ENCODE measurements at places on chromosomes 16 and 17.
A peak's percentile ranks its signal among the peaks of the same experiment; 100 is the strongest.

DNA sequence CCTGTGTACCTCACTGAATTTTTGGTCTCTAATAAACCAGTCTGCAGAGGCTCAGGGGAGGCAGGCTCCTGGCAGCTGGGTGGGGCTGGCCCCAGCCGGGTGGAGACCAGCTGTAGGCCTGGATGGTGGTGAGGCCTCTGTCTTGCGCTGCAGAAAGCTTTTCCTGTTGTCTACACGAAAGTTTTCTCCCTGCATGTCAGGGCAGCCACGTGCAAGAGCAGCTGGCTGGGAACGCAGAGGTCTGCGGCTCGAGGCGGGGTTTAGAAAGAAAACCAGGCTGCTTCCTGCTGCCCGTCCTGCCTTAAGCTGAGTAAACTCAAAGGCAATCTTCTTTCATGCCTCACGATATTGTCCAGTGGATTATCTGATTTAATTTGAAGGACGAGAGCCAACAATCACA, 2.4 kb downstream of the SERPINF1 start:
- peak; percentile 90 for DNase-seq

GRCh38 chr17:12955521-12955920, 62.3 kb downstream of the ELAC2 start:
- no peak for DNase-seq

DNA sequence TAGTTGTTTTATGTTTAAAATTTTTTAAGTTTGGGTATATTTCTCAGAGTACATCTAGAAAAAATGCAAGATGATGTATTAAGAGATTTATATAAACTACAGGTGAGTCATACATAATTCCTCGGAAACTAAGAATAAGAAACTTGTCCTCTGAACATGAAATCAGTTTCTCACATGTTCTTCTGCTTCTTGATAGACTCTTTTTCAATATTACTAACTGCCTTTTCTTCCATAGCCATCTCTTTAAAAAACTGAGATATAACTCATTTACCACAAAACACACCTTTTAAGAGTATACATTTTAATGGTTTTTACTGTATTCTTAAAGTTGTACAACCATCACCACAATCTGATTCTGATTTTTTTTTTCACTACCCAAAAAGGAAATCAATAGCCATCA, 238.4 kb upstream of the AXIN2 start:
- DNase-seq, result no peak

- DNase-seq, result no peak
Observed at GRCh38 chr16:15635926-15636325, 7.0 kb downstream of the MARF1 start.

- no peak for DNase-seq
Observed at GRCh38 chr17:79183293-79184158, 108.9 kb downstream of the ENGASE start.

GRCh38 chr17:80891397-80892018, 100.1 kb upstream of the CHMP6 start:
- peak; percentile 82 for DNase-seq

DNA sequence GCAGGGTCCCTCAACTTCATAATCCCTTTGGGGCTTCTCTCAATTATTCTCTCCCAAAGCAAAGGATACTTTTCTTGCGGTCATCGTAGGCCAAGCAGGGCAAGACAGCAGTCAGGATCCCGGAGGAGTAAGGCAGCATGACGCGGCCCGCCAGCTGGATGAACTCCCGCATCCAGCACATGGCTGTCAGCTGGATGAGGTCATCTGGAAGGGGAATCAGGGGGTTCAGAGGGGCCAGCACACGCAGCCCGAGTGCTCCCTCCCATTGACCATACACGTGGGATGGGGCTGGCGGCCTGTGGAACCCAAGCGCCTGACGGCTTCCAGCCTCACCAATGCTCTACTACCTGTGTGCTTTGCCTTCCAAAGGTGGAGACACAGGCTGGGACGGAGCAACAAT, 19.2 kb downstream of the VAC14 start:
- DNase-seq, result no peak

GRCh38 chr17:35791681-35792350, 3.6 kb downstream of the MMP28 start:
- no peak for DNase-seq

DNA sequence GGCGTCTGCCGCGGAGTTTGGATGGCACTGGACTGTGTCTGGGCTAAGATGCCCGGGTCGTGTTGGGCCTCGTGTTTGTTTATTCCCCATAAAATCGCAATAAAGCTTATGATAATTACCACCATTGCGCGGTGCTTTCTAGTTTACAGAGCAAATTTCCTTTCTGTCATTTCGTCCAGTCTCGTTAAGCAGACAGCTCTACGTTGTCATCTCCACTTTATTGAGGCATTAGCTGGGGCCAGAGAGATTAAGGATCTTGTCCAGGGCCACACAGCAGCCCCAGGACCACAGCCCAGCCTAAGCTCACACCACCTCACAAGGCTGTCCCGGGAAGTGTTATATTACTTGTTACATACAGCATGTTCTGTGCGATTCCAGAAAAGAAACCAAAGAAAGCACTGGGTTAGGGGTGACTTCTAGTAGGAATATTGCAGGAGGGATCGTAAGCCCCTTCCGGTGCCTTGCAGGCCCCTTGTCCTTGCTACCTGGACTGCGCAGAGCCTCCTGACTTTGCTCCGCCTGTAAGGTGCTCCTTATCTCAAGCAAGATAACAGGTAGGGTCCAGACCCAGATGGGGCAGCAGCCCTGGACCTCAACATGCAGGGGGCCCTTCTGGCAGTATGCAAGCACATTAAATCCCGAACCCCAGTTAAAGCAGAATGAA, 6.3 kb downstream of the NOS2 start:
- peak; percentile 35 for DNase-seq

DNA sequence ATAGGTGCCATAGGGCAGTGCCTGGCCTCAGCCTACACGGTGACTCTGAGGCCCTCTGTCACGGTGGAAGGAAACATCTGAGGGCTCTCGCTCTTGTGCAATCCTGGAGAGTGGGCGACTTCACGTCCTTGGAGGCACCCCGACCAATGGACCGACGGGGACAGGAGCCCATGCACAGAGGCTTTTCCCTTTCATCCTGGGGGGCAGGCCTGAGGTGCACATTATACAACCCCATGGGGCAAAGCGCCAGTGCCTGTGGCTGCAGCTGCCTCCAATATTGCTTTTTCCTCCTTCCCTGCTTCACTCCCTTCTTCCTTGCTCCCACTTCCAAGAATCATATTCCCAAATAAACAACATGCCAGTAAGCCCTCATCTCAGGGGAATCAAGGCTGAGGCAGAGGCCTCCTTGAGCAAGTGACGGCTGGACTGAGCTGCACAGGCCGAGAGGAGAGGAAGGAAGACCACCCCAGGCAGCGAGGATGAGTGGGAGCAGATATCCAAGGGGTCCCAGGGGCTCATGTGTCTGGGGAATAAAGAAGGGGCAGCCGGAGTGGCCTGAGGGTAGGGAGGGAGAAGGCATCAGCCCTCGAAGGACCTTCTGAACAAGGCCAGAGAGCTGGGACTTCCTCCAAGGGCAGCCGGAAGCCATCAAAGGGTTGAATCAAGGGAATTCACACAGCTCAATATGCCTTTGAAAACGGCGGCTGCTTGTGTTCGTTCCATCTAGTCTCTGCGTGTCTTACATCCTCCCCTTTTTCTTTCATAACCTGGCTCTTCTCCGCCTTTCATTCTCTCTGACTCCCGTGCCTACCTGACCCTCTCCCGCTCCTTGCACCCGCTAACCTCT, 42.6 kb upstream of the RPL38 start:
- DNase-seq, result no peak

DNA sequence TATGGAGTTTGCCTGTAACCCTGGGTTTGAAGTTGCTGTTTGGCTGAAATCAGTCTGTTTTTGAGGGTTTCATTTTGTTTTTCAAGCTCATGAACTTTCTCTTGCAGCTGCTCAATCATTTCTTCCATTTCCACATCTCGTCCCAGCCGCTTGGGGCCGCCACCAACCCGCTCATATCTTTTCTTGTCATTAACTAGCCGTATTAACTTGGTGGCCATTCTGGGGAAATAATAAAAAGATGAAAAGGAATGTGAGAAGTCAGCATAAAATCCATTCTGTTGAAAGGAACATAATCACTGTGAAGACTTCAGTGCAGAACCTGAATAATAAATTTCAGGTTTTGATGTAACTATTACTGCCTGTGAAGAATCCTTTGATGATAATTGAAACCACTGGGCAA, 11.5 kb downstream of the RPGRIP1L start:
- no peak for DNase-seq

DNA sequence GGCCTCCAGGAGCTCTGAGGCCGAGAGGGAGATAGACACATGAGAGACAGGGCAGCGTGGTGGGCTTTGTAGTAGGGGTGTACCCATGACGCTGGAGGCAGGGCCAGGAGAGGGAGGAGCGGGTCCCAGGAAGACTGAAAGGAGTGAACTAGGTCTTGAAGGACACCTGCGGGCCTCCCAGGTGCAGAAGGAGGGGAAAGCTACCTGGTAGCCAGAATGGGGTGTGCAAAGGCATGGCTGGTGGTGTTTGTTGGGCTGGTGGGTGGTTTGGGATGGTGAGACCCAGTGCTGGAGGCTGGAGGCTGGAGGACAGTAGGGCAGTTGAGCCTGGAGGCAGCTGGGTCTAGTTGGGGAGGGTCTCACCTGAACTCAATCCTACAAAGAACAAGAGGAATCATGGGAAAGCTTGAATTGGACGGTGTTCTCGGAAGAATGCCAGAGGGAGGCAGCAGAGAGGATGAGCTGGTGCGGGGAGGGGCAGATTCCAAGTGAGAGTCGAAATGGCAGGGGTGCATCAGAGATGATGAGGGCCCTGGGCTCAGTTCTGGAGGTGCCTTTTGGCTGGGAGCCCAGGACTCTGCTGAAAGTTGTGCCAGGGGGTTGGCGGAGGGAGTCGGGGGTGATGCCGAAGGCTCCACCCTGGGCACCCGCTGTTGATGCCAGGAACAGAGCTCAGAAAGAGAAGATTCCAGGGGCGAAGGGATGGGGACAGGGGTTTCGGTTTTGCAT, 21.2 kb downstream of the C1QTNF1 start:
- peak; percentile 57 for DNase-seq

- DNase-seq, result no peak
Observed at GRCh38 chr16:82713778-82714177, 87.0 kb downstream of the CDH13 start.

GRCh38 chr17:77961741-77962140, 3.2 kb downstream of the TNRC6C start:
- DNase-seq, result no peak

- no peak for DNase-seq
Observed at GRCh38 chr17:34713687-34714086, 134.3 kb downstream of the TMEM132E start.

DNA sequence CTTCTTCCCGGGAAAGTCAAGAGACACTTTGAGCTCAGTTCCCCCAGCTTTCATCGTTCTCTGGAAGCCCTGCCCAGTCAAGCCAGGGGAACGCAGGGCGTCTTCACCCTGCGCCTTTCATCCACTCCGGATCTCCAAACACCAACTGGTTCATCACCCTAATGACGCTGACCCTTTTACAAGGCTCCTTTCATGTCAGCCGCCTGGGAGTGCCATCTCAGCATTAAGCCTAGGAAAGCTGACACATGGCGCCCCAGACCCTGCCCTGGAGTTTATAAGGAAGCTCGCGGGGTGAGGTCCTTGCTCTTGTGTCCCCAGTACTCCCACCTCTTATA, 594 bp upstream of the DNAJC7 start:
- peak; percentile 72 for DNase-seq

DNA sequence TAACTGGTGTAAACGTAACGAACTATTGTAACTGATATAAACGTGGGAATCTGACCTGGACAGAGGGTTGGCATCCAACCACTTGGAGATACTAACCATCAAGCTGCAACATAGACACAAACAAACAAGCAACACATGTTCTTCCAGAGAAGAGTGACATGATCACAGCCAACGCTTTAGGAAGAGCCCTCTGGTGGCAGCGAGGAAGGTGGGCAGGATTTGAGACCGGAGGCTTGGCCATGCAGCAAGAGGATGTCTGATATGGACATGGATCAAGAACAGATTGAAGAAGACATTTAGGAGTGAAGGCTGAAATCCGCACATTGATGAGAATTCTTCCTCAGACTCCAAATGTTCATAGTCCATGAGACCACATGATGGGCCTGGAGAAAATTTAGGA, 40.3 kb upstream of the TNRC6A start:
- DNase-seq, result no peak

GRCh38 chr16:83552228-83552627, 255.6 kb upstream of the HSBP1 start:
- no peak for DNase-seq

DNA sequence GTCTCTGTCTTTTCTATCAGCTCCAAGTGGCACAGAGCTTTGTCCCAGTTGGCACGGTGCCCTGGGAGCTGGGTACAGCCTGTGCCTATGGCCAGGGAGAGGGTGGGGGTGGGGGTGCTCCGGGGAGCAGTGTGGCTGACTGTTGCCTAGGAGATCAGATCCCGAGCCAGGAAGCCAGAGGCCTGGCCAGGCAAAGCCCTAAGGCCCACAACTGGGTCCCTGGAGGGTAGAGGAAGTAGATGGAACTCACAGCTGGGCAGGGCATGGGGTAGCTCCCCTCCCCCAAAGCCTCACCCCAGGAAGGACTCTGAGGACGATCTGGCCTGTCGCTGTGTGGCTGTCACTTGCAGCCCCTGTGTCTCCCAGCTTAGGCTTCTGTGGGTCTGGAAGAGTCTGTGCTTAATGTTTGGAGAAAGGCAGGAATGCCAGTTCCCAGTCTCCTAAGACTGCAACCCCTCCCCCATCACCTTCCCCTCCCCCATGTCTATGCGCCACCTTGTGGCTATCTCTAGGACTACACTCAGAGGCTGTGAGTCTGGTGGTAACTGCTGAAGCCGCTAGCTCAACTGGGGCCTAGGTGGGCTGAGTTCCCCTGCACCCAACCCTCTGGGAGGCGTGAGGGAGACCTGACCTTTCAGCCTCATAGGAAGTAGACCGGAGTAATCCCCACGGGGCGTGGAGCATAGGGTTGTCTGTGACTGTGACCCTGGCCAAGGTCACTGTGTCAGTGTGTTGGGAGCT, 12.6 kb downstream of the THRA start:
- DNase-seq, result peak; percentile 86

GRCh38 chr16:12324152-12324551, 347.6 kb downstream of the SNX29 start:
- DNase-seq, result no peak

DNA sequence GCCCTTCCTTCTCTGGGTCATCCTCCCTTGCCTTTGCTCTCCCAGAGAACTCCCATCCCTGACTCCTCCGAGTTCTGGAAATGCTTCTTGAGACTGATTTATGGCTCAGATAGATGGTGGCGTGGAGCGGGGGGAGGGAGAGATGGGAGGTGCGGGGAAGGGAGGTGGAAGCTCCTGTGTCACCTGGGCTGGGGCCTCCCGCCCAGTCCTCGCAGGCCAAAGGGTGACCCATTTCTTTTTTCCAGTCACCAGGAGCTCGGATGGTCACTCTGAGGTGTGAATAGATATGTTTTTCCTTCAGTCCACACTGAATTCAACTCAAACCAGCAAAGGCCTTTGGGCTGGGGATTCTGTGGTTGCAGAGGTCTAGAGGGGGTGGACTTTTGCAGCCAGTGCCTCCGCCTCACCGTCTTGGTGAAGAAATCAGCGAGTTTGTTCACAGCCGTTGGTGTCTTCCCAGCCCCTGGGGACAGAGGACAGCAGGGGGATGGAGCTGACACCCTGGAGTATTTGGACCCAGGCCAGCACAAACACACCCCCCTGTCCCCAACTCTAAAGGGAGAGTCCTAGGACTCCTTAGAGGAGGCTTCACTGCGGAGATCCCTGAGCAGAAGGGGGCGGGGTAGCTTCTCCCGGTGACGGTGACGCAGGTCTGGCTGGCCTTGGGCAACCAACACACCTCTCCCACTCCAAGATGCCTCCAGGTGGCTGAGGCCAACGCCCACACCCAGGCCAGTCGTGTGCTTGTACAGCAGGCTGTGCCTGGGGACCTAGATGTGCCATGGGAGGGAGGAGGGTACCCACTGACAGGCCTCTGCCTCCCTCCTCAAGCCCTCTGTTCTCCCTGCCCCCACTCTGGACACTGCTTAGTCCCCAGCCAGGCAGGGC, 80.6 kb downstream of the AMFR start:
- DNase-seq, result peak; percentile 68

Data from spleen (tissue), 13 donors.